Stimulated activated CD4-positive, alpha-beta T cell treated with anti-CD3 and anti-CD28 coated beads, Interleukin-15, amount 100 ng/mL, for 1 hour (primary cell): ENCODE measurements at places on chromosomes 7 and 10.

GRCh38 chr10:91420868-91421267 is 10.7 kb downstream of the HECTD2 start:
- no peak for DNase-seq

- DNase-seq: no peak
These were observed 11.7 kb upstream of the PIK3CG start for GRCh38 chr7:106853250-106853908.

- peak; percentile 16 for DNase-seq
These were observed 817 bp downstream of the MLLT10 start for GRCh38 chr10:21534604-21535493.

DNA sequence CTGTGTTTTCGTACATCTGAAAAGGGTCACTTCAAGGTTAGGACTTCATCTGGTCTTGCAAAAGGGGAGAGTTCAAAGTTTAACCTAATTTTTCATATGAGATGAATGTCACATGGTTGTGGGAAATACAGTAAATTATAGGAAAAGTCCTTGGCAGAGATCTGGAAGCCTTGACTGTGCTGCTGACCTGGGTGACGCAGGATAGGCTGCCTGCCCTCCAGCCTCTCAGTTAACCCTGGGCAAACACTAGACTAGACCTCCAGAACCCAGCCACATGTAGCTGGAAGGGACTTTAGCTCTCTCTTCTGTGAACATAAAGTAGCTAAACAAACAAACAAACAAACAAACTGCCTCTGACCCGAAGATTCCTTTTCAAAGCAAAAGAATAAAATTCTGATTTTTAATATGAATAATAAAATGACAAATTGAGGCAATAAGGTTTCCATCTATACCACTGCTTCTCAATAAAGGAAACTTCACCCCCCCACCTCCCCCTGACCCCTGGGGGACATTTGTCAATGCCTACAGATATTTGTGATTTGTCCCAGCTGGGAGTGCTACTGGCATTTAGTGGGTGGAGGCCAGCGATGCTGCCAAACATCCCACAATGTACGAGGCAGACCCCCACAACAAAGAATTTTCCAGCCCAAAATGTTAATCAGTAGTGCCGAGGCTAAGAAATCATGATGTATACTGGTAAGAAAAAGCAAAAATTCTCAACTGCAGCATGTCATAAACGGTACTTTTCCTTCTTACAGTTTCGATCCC is 75.2 kb upstream of the PRR15 start:
- no peak for DNase-seq

GRCh38 chr7:150716368-150716767 is at the start of gene GIMAP1:
GIMAP1 (plus strand) TSS chr7:150716613; CDS start chr7:150719048, 2,435 bp downstream.
- DNase-seq: peak; percentile 43

DNA sequence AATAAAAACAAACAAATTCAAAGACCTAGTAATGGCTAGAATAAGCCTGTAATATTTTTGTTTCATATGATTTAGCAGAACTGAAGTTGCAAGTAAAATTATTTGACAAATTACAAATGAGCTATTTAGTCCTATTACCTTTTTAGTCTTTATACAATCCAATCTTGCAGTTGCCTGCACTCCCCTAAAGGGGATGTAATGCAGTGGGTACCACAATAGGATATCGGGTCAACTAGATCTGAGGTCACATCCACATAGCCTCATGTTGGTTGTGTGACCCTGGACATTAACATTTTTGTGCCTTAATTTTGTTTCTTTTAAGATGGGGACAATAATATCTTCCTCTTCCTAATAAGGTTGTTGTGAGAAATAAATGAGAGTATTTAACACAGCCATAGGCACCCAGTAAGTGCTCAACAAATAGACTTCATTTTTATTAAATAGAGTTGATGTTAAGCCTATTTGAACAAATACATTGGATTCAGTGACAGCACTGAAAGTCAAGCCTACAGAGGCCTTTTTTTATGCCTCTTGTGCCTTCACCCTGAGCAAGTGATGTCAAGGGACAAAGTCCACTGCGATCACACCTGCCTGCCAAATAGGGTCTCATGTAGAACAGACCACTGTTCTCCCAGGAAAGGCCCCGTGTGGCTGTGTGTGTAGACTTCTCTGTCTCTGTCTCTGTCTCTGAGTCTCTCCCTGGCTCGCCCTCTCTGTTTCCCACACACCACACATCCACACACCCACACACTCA is 124.8 kb downstream of the EVX1 start:
- DNase-seq: no peak

- DNase-seq: no peak
These were observed 535.1 kb downstream of the PTPRN2 start for GRCh38 chr7:158052381-158053060.

- DNase-seq: no peak
These were observed 89.4 kb upstream of the MYL10 start for GRCh38 chr7:101718363-101719122.

- DNase-seq: no peak
These were observed 66.3 kb upstream of the CAV2 start for GRCh38 chr7:116433246-116433645.

GRCh38 chr10:97763411-97763810 is 8.4 kb downstream of the SFRP5 start:
- no peak for DNase-seq

- DNase-seq: no peak
These were observed 233.6 kb downstream of the GLRX3 start for GRCh38 chr10:130369645-130370381.

DNA sequence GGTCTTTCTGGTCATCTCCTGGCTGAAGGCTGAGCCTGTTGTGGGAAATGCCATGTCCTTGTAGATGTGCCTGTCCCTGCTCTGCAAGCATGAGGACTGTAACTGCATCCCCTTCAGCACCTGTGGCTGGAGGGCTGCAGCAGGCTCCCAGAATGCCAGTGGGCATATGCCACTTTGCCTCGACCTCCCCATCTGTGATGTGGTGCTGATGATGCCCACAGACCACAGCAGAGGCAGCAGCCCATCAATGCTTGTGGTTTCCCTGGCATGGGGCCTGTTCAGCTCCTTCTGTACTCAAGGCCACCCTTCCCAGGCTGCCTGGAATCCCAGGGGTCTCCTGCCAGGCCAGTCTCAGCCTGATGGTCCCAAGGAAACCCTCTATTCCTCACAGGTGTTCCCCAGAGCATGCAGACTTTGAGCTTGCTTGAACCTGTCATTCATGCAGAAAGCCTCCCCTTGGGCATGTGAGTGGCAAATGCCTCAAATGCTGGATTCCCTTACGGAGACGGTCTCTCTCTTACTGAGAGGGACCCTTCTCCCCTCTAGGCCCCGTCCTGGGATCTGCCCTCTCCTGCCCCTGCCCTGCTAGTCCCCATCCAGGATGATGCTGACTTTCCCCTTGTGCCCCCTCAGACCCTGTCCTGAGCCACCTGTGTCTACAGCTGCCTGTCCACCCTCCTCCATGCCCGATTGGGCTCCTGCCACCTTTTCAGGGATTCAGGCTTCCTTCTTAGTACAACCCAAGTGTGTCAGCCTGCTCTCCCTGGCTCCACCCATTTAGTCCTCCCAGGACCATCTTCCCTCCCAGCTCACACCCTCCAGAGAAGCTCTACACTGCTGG is 50.9 kb upstream of the ANTXRL start:
- no peak for DNase-seq

DNA sequence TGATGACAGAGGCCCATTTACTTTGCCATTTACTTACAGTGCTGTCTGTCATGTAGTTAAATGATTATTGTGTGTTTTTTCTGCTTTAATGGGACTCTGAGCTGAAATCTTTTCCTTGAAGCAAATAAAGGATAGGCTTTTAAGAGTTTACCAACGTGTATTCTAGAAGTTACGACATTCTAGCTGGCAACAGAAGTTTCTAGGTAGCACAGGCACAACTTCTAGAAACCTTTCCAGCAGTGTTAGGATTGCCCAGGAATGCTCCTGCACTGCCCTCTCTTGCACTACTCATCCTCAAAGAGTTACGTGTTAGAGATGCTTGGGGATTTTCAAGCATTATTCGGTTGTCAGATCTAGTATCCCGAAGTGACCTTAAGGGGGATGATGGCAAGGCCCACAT is 42.5 kb upstream of the TMEM236 start:
- DNase-seq: no peak

DNA sequence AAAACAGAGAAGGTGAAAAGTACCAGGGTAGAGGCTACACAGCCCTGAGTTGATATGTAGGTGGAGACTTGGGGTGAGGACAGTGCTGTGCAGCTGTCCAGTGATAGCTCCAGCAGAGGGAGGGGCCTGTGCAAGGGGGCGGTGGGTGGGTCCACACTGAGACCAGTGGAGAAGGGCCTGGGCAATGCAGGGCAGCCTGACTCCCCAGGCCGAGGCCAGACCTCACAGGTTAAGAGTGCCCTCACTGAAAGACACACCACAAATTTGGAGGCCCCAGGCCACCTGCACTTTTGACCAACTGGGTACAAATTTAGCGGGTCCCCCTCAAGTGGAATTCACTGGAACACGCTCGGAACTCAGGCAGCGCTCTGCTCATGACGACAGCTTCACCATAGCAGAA is 6.7 kb upstream of the RASGEF1A start:
- no peak for DNase-seq

- no peak for DNase-seq
These were observed 15.4 kb downstream of the COL13A1 start for GRCh38 chr10:69817078-69817581.

GRCh38 chr10:86262688-86263181 is 103.9 kb downstream of the GRID1 start:
- no peak for DNase-seq

- no peak for DNase-seq
These were observed 393.4 kb upstream of the SORCS1 start for GRCh38 chr10:107557916-107558315.

- no peak for DNase-seq
These were observed 4.6 kb downstream of the WIPF3 start for GRCh38 chr7:29810813-29811482.

DNA sequence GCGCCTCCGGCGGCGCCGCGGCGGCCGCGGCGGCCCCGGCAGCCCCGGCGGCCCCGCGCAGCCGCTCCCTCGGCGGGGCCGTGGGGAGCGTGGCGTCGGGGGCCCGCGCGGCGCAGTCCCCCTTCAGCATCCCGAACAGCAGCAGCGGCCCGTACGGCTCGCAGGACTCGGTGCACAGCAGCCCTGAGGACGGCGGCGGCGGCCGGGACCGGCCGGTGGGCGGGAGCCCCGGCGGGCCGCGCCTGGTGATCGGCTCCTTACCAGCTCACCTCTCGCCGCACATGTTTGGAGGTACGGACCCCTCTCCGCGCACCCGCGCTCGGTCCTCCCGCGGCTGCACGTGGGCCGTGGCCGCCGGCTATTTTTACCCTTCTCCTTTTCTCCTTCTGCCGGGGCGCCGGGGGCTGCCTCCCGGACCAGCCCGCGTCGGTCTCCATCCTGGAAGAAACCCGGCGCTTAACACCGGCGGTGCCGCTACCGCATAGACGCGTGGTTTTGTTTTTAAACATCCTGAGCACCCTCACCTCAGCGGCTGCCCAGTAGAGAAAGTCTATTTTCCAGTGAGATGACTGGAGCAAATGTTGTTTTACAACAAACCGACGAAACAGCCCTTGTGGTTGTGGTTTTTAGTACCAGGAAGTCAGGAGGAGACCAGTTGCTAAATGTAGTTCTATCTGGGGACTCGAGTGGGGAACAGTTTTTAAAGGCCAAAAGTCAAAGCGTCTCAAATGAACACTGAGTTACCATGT is 1.3 kb downstream of the ZNRF2 start:
- DNase-seq: peak; percentile 27

DNA sequence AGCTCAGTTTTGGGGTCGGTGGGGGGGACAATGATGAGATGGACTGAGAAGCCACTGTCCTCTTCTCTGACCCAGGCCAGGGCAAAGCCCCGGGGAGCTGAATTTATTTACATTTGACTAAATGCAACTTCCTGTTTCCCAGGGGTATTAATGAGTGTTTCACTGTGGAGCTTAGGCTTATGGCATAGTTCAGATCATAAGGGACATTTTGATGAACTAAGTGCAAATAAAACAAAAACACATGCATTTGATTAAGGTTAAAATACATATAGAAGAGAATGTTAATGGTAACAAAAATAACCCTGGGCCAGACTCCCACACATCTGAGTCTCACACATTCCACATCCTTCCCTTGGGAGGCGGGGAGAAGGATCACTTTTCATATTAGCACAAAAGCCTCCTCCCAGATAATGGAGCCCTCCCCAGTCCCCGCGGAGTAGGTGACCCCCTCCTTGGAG is 320.6 kb downstream of the FRMD4A start:
- DNase-seq: no peak

DNA sequence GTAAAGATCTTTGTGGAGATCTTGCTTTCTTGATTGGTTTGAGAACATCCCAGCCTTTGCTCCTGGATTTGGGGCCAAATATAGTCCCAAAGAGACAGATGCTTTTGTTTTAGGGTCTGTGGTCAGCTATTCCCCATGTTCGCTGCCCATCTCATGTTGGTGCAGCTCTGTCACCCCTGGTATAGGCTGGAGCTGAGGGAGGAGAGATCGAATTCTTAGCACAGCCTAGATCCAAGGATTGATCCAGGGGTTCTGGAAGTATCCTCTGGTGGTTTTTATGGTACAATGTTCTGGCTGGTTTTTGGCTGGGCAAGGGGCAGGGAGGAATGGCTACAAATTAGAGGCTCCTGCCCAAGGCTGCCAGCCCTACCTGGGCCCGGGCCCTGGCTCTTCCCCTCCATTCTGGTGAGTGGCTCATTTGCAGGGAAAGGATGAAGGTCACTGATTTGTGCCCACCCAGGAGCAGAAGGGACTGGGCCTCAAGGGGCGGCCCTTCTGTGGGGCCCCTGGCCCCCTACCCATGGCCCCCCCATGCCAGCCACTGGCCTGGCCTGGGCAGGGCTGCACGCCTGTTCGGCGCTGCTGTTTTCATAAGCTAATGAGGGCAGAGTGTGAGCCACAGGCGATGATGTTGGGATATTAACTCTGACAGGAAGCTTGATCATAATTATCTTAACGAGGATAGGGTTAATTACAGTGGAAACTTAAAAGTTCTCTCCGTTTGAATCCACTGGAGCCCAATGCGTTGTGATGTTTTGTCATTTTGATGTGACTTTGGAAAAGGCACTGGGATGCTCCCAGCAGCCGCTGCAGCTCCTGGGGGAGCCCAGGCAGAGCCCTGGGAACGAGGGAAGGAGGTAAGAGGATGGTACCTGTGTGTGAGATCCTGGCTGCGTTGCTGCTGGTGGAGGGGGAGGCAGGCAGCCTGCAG is 600.6 kb downstream of the LRMDA start:
- DNase-seq: no peak

DNA sequence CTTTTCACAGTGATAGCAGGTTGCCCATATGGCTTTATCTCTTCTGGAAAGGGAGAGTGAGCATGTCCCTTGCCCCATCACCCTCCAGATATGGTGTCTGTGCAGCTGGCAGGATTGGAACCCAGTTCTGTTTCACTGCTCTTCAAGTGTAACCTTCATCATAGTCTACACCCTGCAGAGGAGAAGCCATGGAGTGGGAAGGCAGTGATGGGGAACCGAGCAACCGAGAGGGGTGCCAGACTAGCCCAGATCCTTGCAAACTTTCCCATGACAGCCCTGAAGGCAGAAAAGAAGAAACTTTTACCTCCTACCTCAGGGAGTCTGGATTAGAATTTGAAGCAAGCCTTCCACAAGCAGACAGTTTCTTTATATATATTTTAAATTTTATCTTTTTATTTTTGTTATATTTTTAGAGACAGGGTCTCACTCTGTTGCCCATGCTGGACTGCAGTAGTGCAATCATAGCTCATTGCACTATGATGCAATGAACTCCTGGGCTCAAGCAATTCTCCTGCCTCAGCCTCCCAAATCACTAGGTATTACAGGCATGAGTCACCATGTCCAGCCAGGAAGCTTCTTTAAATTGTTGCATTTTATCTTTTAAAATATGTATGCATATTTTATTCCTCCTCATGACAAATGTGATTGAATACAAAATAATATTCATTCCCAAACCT is 133.3 kb downstream of the KCNMA1 start:
- no peak for DNase-seq

GRCh38 chr10:17512341-17513001 is 58.1 kb upstream of the ST8SIA6 start:
- no peak for DNase-seq
